ENCODE measurements at places on chromosomes 1 and 21.

- DNase-seq = no peak
Observed at GRCh38 chr1:223425550-223425949, 32.3 kb downstream of the CCDC185 start.

- DNase-seq = no peak
Observed at GRCh38 chr1:61457526-61458040, 267.4 kb downstream of the TM2D1 start.

DNA sequence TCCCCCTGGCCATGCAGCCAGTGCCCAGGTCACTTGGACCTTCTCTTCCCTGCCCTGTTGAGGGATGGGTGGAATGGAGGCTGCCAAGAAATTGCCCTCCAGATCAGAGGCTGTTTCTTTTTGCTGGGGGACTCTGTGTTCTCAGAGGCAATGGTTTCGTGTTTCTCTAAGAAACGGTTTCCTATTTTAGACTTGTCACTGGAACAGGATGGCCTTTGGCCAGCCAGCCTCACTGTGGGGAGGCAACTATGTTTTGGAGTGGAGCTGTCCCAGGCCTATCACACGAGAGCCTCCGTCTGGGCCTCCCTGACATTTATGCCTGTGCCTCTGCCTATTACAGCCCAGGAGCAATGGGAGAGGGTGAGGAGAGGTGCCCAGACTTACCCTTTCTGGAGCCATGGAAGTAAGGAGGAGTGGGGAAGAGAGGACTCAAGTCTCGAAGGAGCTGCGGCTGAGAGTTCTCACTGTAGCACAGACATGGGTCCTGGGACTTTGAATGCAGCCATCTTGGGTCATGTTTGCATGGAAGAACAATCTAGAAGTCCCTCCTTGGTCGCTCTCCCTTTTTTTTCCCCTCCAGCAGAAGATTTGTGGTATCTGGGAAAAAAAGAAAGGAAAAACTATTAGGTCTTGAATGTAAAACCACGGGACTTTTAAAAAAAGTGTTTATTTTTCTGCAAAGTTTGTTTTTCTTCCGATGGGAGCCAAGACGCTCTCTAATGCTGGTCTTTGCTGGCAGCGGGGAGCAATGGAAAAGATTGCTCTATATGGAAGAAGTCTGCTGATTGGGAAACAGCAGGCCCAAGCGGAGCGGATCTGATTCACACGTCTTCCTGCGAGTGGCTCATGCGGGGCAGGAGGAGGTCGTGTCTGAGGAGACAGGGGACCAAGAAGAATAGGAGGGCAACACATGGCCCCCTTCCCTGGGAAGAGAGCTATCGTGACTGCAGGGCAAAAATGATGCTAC lies 219.2 kb downstream of the FOXD2 start:
- no peak for DNase-seq

DNA sequence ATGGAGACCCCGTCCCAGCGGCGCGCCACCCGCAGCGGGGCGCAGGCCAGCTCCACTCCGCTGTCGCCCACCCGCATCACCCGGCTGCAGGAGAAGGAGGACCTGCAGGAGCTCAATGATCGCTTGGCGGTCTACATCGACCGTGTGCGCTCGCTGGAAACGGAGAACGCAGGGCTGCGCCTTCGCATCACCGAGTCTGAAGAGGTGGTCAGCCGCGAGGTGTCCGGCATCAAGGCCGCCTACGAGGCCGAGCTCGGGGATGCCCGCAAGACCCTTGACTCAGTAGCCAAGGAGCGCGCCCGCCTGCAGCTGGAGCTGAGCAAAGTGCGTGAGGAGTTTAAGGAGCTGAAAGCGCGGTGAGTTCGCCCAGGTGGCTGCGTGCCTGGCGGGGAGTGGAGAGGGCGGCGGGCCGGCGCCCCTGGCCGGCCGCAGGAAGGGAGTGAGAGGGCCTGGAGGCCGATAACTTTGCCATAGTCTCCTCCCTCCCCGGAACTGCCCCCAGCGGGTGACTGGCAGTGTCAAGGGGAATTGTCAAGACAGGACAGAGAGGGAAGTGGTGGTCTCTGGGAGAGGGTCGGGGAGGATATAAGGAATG lies 505 bp downstream of the LMNA start:
- no peak for DNase-seq

DNA sequence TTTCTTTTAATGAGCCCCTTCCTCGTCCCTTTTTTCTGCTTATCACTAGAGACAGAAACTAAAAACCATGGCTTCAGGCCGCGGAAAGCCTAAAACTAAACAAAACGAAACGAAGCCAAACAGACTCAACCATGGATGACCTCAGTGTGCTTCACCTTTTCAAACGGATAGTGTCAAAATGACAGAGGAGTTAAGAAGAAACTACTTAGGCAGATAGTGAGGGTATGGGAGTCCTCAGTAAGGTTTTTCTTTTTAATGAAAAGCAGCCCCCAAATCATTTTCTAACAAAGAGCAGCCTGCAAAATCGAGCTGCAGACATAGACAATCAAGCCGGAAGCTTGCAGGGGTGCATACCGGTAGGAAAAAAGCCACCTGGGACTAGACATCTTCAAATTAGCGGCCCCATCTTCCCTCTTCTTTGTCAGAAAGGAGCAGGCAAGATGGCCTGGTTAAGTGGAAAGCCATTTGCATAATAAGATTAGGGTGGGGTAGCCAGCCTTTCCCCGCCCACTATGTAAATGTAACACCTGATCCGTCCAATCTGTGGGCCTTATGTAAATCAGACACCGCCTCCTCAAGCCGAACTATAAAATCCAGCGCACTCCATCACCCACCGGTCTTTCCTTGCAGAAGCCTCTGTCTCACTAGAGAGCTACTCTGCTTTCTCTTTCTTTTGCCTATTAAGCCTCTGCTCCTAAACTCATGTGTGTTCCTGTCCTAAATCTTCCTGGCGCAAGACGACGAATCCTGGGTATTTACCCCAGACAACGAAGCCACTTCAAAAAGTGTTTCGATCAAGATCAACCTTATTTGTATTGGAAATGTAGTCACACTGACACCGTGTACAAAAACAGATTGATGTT lies 6.2 kb upstream of the ERO1B start:
- no peak for DNase-seq

DNA sequence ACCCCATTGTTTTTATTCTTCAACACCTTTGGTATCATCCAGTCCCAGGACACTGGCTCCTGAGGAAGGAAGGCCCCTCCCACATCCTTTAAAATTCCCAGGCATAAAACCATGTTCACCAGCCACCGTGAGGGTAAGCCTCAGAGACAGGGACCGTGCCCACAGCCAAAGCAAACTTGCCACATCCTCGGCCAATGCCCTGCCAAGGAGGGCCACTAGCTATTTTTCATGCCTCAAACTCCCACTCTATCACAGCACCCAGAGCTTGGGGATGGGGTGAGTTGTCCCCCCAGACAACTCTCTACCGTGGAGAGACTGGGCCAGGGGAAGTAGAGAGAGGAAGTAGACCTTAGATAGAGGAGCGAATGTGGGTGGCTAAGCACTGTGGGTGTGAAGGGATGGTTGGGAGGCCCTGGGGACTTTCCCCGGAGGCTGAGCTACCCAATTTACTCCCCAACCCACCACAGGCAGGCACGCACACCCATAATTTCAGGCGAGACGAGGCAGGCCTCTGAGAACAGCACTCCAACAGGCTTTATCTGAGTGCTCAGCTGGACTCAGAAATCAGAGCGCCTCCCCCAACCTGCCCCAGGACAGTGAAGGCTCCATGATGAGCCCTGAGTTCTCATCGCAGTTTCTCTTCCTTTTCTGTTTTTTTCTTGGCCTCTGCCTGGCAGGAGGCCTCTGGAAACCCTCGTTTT lies 15.9 kb upstream of the BTG2 start:
- DNase-seq = no peak

DNA sequence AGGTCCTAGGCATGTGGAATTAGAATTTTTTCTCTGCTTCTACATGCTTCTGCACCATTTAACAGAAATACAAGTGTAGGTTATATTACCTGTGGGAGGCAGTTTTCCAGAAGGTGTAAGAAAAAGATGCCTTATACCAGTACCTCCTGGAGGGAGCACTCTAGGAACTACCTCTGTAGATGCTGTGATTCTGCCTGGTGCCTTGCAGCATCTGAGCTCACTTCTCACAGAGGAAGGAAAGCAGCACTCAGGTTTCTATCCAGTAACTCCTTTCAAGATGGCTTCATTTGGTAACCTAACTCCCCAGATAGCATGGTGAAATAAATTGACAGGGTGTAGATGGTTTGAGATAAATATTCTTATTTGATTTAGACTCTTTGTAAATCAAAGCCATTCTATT lies 50.3 kb downstream of the GIPC2 start:
- no peak for DNase-seq

DNA sequence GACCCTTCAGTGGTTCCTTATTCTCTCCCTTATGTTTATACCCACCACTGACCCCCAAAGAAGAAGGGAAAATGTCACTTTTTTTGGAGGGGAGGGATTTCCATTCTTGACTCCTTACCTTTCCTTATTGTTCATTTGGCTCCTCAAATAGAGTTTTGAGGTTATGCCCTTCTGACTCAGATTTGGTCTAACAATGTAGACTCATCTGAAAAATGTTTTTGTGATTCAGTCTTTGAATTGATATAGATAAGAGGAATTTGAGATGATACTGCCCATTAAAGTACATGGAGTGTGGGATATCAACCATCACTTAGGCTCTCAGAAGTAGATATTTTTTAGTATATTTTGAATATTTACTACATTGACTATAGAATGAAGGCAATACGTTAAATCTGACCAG lies 16.1 kb downstream of the USP1 start:
- DNase-seq = no peak

- no peak for DNase-seq
Observed at GRCh38 chr1:209384710-209385550, 198.6 kb upstream of the CAMK1G start.

DNA sequence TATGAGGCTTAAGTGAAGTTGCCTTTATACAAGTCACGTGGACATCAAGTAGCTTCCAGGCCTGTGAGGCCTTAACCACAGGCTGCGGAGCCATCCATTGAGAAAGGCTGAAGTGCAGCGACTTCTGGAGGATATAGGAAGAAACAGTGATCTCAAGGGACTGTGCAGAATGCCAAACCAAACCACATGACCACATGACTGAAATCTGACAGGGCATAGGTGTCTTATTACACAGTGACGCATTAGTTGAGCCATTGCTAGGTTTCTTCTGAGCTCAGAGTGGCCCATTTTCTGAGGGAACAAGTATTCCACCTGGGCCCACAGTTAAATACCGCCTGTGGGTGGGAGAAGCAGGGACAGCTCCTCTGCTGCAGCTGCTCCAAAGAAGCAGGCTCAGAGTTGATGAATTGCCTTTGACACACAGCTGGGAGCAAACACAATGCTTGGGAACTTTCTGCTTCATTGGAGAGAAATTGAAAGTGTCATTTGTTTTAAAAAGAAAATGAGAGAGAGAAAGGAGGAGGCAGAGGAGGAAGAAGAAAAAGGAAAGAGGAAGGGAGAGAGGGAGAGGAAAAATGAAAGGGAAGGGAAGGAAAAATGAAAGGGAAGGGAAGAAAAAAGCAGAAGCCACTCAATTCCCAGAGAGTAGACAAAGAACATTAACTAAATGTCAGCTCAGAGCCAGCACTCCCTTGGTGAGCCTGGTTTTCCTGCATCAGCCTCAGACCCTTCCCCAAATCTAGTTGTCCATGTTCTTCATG lies 94.4 kb downstream of the COLGALT2 start:
- no peak for DNase-seq

DNA sequence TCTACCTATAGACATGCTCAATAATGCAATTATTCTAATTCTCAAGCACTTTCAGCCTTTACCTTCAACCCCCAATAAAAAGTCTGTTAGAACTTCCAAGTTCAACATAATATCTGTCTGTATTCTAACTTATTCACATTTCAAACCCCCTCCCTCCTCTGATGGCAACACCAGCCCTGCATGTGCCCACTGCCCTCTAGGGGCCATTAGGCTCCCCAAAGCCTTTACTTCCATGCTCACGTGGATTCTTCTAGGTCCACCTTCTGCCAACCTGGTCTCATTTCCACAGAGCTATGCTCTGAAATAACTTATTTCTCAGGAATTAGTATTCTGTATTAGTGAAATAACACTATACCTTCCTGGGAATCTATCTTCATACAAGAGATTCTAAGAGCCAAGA lies 22.2 kb upstream of the KPRP start:
- DNase-seq = no peak

DNA sequence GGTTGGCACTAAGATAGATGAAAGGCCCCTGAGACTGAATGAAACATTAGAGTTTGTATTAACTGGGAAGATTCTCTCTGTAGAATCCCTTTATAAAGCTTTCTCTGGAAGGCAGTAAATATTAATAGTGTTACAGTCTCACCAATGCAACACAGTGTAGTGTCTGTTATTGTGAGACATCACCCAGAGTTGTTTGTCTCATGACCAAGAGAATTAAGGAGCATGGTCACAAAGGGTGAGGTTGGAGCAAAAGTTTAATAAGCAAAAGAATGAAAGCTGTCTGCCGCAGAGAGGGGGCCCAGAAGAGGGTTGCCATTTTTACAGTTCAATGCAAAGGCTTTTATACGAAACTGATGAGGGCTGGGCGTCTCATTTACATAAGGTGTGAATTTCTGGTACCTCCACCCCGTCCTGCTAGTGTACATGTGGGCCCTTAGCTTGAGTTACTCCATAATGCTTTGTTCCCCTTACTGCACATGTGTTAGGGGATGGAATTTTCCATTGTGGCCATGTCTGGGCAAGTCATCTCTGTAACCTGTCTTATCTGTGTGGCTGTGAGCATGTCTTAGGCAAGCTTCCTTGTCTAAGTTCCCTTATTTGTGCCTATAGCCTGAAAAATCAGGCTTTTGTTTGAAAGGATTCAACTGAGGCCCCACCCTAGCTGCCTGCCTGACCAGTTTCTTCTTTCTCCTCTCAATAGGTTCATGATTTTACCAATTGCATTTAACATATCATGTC lies 184.1 kb downstream of the RASAL2 start:
- no peak for DNase-seq

DNA sequence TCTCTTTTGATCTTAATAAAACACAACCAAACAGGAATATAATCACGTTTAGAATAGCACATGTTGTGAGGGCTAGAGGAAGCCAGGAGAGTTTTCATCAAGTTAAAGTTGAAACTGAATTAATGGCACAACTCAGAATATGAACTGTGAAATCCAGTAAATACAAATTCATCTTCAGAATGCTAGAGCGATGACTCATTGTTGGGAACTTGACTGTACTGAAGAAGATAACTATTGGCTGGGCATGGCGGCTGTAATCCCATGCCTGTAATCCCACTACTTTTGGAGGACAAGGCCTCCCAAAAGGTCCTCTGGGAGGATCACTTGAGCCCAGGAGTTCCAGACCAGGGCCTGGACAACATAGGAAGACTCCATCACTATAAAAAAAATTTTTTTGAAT lies 8.8 kb downstream of the SYF2 start:
- no peak for DNase-seq

- DNase-seq = no peak
Observed at GRCh38 chr1:42963378-42964043, 4.8 kb upstream of the SLC2A1 start.

DNA sequence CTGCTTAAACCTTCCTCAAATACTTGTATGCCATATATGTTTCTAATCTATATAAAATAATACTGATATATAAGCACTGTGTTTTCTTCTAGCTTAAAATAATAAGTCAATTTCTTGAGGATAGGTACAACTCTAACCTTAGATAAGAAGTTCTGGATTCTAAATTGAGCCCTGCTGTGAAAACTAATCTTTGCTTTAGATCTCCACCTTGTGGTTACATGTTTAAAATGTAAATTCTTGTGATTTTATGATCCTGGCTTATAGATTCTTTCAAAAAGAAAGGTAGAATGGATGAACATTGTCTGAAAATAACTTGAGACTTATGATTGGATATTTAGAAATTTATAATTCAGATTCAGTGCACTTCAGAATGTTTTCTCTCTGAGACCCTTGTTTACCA lies 38.9 kb upstream of the HMCN1 start:
- DNase-seq = no peak

GRCh38 chr1:196598942-196599748 lies 9.1 kb downstream of the KCNT2 start:
- DNase-seq = no peak

GRCh38 chr1:97759078-97759477 lies 161.8 kb downstream of the DPYD start:
- no peak for DNase-seq
